Nephron progenitor cell (in vitro differentiated cells): ENCODE measurements at places on chromosomes 13 and 19.

DNA sequence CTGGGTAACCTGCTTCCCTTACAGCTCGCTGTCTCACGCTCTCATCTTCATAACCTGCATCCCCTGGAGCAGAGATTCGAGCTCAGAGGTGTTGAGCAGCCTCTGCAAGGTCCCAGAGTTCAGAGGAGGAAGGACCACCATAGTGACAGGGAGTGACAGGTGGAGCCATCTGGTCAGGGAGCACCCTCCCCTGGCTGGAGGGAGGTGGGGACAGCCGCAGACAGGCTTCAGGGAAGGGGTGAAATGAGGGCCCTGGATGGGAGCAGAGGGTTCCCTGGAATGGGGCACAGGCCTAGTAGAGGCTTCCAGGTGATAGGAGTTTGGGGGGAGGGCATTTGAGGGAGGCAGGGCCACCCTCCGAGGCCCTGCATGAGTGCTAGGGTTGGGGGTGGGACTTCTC, 82.1 kb downstream of the ZNF429 start:
- no peak for DNase-seq
- no peak overlapping the region for H3K27ac ChIP-seq
- H3K4me1 ChIP-seq: no peaks in the 10 kb centered on the region
- peaks cover 4% of the 10 kb centered on the region for H3K36me3 ChIP-seq
- peaks cover 50% of the 10 kb centered on the region for H3K27me3 ChIP-seq
- no peak overlapping the region for H3K4me3 ChIP-seq

- H3K27me3 ChIP-seq: peaks cover 8% of the 10 kb centered on the region
- H3K36me3 ChIP-seq: peaks cover 82% of the 10 kb centered on the region
- H3K4me3 ChIP-seq: no peak overlapping the region
- H3K4me1 ChIP-seq: peaks cover 2% of the 10 kb centered on the region
Measured at GRCh38 chr13:22095794-22096193, 424.9 kb downstream of the FGF9 start.

GRCh38 chr19:6935618-6936017, 48.2 kb downstream of the ADGRE1 start:
- H3K27ac ChIP-seq: no peak overlapping the region
- no peak for DNase-seq
- no peaks in the 10 kb centered on the region for H3K36me3 ChIP-seq
- H3K4me3 ChIP-seq: no peak overlapping the region
- H3K4me1 ChIP-seq: no peaks in the 10 kb centered on the region

DNA sequence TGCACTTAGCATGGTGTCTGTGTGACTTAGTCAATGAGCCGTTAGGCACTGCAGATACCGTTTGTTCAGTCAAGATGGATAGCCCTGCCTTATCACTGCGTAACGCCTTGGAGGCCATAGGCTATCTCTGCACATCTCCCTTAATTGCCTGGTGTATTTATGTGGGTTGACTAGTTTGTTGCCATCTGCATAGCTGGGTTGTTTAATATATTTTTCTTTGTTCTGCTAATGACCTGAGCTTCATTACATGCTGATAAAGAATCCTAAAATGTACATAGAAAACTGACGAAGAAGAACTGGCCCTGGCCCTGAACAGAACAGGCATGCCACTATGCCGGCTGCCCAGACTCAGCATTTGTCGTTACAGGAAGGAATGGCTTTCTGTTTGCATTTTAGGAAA, 297.8 kb downstream of the SHISA2 start:
- no peak for DNase-seq
- H3K4me1 ChIP-seq: peaks cover 40% of the 10 kb centered on the region

DNA sequence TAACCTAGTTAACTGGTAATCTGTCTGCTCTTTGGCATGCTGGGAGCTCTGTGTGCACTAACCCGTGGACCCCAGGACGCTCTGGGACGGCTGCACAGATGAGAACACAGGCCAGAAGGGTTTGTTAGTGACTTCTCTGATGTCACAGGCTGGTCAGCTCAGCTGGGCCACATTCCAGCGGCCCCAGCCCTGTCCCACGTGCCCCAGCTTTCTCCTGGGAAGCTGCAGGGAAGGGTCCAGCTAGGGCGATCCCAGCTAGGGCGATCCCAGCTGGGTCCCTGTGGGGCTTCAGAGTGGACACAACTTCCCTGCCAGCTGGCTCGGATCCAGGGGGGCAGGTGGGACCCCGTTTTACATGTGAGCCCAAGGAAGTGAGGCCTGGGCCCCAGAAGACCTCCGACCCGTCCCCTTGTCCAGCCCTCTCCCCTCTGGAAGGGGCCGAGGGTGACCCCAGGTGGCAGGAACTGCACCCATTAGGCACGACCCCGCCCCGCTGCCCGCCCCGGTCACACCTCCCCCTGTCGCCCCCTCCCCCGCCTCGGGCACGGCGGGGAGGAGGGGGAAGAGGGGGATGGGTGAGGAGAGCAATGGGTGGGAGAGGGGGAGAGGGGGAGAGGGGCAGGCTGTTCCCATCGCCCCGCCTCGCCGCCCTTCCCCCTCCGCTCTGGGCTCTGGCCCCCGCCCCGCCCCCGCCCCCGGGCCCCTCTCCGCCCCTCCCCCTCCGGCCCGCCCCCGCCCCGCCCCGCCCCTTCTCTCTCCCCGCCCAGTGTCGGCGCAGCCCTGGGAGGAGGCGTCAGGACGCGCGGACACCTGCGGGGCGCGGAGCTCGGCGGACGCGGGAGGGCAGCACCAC, 75.2 kb upstream of the MCF2L start:
- H3K27ac ChIP-seq: peak overlapping the region; percentile 95
- peaks cover 5% of the 10 kb centered on the region for H3K36me3 ChIP-seq
- peak overlapping the region; percentile 77 for H3K4me3 ChIP-seq
- peaks cover 30% of the 10 kb centered on the region for H3K27me3 ChIP-seq

DNA sequence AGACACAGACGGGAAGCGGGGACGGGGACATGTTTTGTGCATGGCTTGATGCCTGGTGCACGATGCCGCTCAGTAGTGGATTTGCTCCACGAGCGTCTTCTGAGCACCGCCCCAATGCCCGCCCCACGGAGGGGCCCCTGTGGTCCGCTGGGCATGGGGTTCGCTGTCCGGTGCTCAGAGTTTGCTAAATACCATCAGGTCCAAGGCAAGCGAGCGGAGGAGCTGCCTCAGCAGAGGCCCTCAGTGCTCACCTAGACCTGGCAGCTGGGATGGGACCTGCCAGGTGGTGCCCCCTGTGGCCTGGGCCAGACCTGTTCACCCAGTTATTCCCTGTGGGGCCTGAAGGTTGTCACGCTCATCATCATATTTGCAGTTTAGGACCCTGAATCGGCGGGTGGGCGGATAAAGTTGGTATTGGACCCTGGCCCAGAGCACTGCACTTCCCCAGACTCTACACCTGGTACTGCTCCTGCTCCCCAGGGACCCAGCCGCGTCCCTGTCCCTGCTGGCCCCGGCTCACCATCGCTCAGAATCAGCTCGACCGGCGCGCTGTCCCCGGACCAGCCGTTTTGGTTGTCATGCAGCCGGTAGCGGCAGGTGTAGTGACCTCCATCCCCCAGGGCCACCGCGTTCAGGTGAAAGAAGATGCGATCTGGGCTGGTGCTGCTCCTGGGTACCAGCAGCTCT, 2.3 kb downstream of the A1BG start:
- DNase-seq: no peak
- peaks cover 16% of the 10 kb centered on the region for H3K36me3 ChIP-seq
- no peak overlapping the region for H3K4me3 ChIP-seq

DNA sequence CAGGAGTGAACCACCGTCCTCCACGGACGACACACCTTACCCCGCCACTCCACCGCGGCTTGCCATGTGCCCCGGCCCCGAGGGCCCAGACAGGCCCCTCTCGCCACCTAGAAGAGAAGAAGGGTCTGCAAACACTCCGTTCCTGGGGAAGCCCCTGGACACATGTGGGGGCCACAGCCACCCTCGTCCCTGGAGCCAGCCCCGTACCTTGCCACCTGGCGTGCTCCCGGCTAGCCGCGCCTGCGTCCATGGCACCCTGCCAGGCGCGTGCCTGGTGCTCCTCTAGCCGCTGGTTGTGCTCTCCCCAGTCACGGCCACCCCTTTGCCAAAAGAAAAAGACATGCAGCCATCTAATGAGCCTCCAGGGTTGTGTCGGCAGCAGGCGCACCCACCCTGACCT, 19.9 kb upstream of the TINCR start:
- H3K27ac ChIP-seq: no peak overlapping the region
- H3K4me1 ChIP-seq: peaks cover 21% of the 10 kb centered on the region
- H3K4me3 ChIP-seq: no peak overlapping the region
- H3K27me3 ChIP-seq: no peaks in the 10 kb centered on the region
- peaks cover 40% of the 10 kb centered on the region for H3K36me3 ChIP-seq

DNA sequence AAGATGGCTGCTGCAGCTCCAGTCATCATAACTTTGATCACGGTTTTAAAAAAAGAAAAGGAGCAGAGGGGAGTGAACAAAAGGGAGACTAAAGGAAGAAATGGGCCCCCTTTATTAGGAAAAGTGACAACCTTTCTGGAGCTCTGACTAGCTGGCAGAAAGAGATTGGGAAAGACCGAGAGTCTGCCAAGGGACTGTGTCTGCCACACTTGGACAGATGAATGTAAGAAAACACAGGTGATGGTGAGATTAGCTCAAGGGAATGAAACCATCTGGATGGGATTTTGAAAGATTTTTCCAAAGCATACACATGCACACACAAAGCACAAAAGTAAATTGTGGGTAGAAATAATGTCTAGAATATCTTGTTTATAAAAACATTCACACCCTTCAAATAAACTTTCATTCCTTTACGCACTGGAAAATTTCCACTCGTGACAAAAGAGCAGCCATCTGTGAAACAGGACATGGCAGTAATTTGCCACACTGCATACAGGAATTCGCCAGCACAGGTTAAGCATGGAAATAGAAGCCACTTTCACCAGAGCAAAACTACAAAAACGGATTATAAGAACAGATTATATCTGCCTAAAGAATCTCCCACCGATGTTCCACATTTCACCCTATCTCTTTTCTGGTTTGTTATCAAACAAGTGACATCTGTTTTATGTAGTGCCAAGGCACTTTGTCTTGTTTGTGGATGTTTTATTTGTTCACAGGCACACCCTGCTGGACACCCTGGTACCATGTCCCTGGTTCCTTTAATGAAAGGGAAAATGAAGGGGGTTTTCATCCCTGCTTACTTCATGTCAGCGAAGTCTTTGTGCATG, 819.5 kb downstream of the DIAPH3 start:
- no peak overlapping the region for H3K4me3 ChIP-seq
- peaks cover 8% of the 10 kb centered on the region for H3K36me3 ChIP-seq
- no peak for DNase-seq
- peak overlapping the region; percentile 78 for H3K27ac ChIP-seq

DNA sequence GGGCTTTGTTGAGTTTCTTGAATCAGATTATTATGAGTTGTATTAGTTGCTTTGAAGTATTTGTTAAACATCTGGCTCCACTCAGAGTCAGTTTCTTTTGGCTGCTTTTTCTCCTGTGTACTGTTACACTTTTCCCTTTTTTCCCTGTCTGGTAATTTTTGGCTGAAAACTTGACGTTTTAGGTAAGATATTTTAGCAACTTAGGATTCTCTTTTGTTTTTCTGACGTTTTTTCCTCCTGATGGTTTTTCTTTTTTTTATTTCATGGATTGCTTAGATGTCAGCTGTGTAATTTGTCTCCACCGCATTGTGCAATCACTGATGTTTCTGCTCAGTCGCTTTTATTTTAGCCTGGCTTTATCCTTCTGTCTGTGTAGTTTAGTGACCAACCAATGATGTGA, 20.7 kb downstream of the RFC3 start:
- H3K4me1 ChIP-seq: no peaks in the 10 kb centered on the region
- peak overlapping the region; percentile 75 for H3K27ac ChIP-seq
- H3K4me3 ChIP-seq: no peak overlapping the region
- peaks cover 73% of the 10 kb centered on the region for H3K36me3 ChIP-seq
- no peak for DNase-seq

DNA sequence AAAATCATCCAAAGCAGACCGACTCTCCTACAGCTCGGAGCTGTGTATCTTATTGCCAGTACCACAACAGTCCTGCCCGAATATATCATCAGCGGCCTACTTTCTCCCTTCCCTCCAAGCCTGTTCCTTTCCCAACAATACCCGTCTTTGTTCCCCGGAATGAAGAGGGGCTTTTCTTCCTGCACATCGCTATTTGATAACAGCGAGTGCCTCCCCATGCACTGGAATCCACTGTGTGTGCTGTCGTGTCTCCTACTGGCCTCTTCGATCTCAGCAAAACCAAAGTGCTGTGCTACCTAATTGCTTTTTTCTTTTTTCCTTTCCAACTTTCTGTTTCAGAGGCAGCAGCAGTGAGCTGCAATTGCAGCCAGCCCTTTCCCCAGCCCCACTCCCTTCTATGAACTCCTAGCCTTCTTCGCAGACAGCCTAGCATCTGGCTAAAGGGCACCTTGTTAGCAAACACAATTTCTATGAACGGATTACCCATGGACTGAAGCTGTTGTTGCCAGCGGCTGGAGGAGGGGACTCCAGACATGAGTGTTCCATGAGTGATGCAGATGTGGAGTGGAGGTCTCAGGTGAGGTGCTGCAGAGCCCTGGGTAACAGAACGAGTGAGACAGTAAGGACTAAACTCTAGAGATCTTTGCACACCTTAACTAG, 43.4 kb downstream of the EFNB2 start:
- peaks cover 62% of the 10 kb centered on the region for H3K36me3 ChIP-seq
- H3K27ac ChIP-seq: peak overlapping the region; percentile 47
- no peaks in the 10 kb centered on the region for H3K27me3 ChIP-seq
- H3K4me3 ChIP-seq: no peak overlapping the region
- DNase-seq: no peak

- H3K36me3 ChIP-seq: no peaks in the 10 kb centered on the region
- no peak for DNase-seq
- H3K4me1 ChIP-seq: peaks cover 15% of the 10 kb centered on the region
- H3K27ac ChIP-seq: no peak overlapping the region
Measured at GRCh38 chr13:109720758-109721184, 65.6 kb downstream of the IRS2 start.

DNA sequence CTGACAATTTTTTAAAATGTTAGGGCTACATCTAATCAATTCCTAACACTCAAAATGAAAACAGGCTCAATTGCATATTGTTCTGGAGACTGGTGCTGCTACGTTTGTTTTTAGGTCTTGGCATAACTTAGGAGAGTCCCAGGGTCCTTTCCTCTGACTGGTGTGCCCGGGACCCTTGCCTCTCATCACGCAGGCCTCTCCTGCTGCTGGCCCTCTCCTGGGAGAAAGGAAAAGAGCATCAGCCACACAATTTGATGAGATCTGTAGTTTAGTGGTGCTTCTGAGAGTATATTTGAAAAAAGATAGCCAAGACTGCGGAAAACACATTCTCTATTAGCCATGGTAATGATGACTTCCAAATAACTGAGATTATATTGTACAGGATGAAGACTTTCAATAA, 380.0 kb downstream of the KLF12 start:
- no peak for DNase-seq
- no peaks in the 10 kb centered on the region for H3K27me3 ChIP-seq
- H3K4me3 ChIP-seq: no peak overlapping the region
- peaks cover 6% of the 10 kb centered on the region for H3K4me1 ChIP-seq
- H3K36me3 ChIP-seq: peaks cover 24% of the 10 kb centered on the region
- no peak overlapping the region for H3K27ac ChIP-seq

- H3K4me3 ChIP-seq: no peak overlapping the region
- H3K27ac ChIP-seq: no peak overlapping the region
- no peaks in the 10 kb centered on the region for H3K36me3 ChIP-seq
- H3K27me3 ChIP-seq: peaks cover 62% of the 10 kb centered on the region
Measured at GRCh38 chr13:112443995-112444311, 67.8 kb downstream of the SPACA7 start.

- DNase-seq: no peak
- no peak overlapping the region for H3K4me3 ChIP-seq
- H3K27ac ChIP-seq: no peak overlapping the region
- peaks cover 24% of the 10 kb centered on the region for H3K36me3 ChIP-seq
Measured at GRCh38 chr13:99285432-99286182, 21.6 kb downstream of the GPR183 start.

GRCh38 chr13:98787173-98787572, 34.7 kb upstream of the SLC15A1 start:
- peaks cover 13% of the 10 kb centered on the region for H3K4me1 ChIP-seq
- no peaks in the 10 kb centered on the region for H3K36me3 ChIP-seq
- no peak for DNase-seq
- H3K4me3 ChIP-seq: no peak overlapping the region
- no peak overlapping the region for H3K27ac ChIP-seq
